ENCODE measurements at places on chromosomes 6 and 20.

DNA sequence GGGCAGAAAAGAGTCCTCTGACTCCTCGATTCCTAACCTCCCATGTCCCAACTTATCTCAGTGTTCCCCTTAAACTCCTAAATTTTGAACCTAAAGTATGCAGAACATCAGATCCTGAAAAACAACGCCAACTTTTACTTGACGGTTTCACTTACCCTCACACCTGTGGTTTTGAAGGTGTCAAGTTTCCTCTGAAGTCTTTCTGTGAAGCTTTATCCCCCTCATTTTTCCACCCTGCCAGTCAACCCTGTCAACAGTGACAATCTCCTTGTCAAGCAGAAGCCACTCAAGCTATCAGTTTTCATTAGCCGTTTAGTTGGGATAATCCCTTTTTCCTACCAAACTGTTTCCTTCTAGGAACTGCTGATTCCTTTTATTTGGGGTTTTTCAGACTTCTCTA, 245.4 kb upstream of the PREP start:
- DNase-seq: no peak

DNA sequence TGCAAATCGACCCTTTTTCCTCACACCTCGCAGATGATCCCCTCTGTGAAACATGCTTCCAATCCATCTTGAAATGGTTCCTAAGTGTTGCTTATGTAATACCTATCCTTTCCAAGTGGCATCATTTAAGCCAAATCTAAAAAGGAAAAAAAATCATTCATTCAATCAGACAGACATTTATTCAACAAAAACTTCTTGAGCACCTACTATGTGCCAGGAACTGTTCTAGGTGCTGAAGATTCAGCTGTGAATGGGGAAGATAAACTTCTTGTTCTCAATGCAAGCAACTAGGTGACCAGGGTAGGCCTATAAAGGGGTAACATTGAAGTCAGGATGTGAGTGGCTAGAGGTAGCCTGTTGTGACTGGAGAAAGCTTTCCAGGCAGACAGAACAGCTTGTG, 66.2 kb downstream of the SCML4 start:
- no peak for DNase-seq

GRCh38 chr6:96032661-96033060, 16.9 kb downstream of the FUT9 start:
- no peak for DNase-seq

DNA sequence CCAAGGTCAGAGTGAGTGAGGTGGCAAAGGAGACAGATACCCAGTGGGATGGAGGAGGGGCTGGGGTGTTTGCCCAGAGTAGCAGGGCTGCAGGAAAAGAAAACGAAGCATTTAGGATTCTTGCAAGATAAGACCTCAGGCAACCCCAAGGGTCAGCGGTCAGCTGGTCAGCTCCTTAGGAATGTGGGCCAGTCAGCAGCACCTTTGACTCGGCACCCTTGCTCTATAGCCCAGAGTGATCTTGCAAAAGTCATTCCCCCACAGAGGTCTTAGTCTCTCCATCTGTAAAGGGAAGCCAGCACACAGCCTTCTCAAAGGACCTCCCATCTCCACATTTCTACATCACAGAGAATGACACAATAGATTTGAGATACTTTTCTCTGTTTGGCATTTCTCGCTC, 56.7 kb downstream of the VEGFA start:
- DNase-seq: no peak

DNA sequence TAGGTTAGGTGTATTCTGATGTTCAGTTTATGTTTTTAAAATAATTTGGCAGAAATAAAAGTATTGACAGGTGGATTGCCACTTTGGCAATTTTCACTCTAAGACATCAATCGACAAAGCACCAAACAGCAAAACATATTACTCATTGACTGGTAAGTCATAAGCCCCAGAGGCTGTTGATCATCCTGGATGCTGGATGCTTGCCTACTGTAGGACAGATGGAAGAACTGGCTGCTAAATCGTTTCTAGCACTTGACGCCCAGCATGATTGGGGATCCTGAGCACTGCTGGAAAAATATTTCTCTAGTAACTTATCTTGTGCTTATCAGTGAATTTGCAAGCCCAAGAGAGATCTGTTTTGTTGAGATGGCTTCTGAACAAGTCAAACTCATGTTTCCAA, 1001.9 kb upstream of the FLRT3 start:
- no peak for DNase-seq

- no peak for DNase-seq
Observed at GRCh38 chr6:159807150-159807858, 7.2 kb downstream of the PNLDC1 start.
